ENCODE measurements at places on chromosomes 12 and 14. TPM values are rescaled to one million over a fixed set of nuclear protein-coding genes. Genes with fewer than 3 reads are reported as not detected.

- DNase-seq: no peak
Observed at GRCh38 chr12:132229193-132229760, 85.0 kb downstream of the NOC4L start.

GRCh38 chr14:88961214-88961613, 136.8 kb downstream of the TTC8 start:
- DNase-seq: no peak

DNA sequence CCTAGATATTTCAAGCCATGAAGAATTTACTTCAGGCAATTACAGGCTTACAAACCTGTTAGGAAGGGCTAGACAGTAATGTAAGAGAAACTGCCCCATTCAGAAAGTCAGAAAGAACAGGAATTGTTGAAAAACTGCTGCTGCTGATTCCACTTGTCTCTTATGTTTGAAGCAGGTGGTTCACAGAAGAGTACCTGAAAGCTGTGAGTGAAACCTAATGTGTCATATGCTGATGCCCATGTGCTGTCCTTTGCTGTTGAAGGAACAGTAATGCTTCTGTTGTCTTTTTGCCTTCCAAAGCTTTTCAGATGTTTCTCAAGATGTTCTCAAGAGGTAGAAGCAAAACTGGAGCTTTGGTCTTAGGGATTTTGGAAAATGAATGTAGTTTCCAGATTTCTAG, 39.0 kb downstream of the MNAT1 start:
- no peak for DNase-seq

DNA sequence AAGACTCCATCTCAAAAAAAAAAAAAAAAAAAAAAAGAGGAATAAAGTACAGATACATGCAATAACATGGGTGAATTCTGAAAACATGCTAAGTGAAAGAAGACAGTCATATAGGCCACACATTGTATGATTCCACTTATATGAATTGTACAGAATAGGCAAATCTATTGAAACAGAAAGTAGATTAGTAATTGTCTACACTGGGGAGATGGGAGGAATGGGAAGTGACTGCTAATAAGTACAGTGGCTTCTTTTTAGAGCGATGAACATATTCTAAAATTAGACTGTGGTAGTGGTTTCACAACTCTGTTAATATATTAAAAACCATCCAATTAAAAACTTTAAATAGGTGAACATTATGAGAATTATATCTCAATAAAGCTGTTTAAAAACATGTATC, 74.4 kb downstream of the ANKS1B start:
- DNase-seq: no peak

DNA sequence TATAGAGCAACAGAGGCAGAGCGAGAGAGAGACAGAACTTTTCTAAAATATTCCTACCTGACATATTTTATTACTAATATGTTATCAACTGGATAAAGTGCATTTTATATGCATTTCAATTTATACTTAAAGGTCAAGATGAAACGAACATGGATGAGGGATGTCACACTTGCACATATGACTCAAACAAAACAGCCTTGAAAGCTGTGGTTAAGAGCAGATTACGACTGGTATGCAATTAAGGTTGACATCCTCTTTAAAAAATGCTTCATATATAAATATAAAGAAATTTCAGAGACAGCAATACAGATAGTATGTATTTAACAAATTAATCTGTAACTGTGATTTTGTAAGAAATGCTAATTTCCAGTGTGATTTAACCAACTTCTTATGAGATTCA, 52.5 kb downstream of the LMO3 start:
- DNase-seq: no peak

DNA sequence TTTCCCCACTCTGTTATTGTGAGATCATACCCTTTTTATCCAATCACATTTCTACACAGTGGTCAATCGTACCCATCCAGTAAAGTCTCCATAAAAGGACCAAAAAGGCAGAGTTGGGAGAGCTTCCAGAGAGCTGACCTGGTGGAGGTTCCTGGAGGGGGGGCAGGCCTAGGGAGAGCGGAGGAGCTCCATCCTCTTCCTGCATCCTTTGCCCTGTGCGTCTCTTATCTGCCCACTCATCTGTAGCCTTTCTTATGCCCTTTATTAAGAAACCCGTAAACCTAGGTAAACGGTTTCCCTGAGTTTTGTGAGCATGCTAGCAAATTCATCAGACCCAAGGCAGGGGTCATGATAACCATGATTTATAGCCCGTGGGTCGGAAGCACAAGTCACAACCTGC, 26.2 kb downstream of the EVL start:
- no peak for DNase-seq

DNA sequence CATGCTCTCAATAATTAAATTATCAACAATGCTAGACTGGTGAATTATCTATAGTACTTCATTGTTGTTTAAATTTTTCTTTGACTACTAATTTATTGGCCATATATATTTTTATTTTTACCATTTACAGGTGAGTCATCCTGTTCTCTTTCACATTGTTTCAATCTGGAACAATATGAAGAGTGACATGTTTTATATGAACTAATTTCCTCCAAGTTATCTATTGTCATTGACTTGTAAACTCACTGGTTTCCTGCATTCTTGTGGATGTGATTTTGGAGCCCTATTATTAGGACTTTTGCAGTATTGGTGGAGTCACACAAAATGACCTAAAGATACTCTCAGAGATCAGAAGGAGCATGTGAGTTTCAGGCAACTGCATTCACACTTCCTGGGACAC, 297.7 kb downstream of the AEBP2 start:
- no peak for DNase-seq

GRCh38 chr12:65364046-65364445, 85.6 kb downstream of the MSRB3 start:
- DNase-seq: no peak

Gene EML5
- polyA plus RNA-seq: 1.1 TPM

DNA sequence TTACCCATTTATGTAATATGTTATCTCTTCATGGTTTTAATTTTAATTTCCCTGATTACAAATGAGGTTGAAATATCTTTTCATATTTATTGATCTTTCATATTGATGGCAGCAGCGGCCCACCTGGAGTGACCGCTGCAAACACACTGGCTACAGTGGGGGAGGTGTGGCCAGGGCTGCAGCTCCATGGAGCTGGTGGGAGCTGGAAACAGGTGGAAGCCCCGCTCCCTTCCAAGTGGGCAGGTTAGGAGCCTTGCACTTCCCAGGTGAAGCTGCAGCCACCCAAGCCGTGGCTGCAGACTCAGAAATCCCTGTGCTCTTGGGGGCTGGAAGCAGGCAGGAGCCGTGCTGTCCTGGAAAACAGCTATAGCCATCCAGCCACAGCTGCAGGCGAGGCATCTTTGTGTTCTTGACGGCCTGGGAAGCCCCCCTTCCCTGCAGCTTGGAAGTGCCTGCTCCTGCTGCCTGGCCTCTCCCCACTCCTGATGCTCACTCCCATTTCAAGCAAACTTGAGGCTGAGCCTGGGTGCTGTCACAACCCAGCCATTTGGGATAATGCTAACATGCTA, 201.1 kb downstream of the TMEM117 start:
- DNase-seq: no peak

DNA sequence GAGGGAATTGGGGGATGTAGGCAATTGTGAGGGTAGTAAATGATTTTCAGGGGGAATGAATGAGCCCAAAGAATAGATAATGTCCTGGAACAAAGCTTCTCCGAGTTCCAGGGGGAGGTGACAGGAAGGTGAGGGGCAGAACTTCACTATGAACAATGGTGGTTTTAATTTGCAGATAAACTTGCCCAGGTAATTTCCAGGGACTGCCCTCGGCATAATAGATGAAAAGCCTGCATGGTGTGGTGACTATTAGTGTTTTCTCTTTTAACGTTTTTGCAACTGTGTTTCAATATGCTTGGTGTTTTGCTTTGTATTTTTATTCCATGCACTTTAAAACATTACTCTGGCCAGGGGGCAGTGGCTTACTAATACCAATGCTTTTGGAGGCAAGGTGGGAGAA, 325.2 kb upstream of the RGS6 start:
- no peak for DNase-seq

Gene INSM2
- 0.15 TPM for polyA plus RNA-seq

DNA sequence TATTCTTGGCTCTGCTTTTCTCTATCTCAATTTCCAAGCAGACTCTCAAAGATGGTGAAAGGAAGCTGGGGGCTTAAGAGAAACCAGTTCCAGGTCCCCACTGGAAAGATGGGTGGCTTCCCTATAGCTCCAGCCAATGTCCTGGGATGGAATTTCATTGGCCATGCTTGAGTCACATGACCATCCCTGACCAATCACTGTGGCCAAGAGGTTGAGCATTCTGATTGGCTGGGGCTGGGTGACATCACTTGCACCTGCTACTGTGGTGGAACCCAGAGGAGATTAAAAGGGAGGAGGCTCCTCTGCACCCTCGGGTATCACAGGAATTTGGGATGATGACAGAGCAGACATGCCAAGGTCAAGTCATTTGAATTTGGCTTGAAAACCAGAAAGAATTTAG, 436.5 kb downstream of the TMEM132D start:
- DNase-seq: no peak

- no peak for DNase-seq
Observed at GRCh38 chr12:2027351-2027750, 23.1 kb upstream of the DCP1B start.

DNA sequence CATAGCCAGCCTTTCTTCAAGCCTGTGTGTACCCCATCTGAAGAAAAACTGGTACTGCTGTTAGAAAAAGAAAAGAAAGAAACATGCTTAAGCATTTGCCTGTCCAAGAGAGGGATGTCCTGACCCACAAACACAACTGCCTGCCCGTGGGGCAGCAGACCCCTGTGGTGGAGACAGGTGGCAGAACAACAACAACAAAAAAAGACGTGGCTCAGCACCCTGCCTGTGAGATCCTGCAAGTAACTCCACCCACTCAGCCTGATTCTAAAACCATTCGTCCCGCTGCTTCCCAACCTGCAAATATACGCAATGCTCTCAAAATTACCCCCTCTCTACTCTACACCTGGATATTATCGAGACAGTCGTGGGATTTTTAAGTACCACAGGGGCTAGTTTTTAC, 64.9 kb upstream of the ZDHHC17 start:
- DNase-seq: no peak

Gene NPFF
- not detected for polyA plus RNA-seq

DNA sequence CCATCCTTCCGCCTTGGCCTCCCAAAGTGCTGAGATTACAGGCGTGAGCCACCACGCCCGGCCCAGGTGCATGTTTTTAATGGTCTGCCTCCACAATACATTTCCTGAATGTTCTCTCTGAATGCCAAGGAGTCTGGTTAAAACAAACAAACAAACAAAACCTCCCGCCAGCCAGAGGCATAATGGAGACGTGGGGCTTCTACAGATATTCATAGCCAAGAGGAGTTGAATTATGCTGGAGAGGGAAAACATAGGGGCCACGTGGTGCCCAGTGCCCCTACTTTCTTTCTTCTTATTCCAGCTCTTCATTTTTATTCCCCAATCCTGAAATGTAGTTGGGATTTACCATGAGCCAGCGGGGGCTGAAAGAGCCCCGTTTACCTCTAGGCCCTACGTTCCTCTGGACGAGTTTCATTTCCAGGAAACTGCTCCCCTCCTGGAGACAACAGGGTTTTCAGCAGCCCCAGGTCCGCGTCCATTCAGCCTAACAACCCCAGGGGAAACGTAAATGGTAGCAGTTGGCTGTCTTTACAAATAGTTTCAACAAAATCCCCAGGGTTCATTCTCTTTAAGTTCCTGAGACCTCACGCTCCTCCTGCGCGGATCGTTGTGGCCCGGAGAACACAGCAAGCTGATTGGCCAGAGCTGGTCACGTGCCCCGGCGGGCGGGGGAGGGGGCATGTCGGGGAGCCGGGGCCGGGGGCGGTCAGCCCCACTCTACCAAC, 108.5 kb upstream of the ESRRB start:
- DNase-seq: peak; percentile 73

DNA sequence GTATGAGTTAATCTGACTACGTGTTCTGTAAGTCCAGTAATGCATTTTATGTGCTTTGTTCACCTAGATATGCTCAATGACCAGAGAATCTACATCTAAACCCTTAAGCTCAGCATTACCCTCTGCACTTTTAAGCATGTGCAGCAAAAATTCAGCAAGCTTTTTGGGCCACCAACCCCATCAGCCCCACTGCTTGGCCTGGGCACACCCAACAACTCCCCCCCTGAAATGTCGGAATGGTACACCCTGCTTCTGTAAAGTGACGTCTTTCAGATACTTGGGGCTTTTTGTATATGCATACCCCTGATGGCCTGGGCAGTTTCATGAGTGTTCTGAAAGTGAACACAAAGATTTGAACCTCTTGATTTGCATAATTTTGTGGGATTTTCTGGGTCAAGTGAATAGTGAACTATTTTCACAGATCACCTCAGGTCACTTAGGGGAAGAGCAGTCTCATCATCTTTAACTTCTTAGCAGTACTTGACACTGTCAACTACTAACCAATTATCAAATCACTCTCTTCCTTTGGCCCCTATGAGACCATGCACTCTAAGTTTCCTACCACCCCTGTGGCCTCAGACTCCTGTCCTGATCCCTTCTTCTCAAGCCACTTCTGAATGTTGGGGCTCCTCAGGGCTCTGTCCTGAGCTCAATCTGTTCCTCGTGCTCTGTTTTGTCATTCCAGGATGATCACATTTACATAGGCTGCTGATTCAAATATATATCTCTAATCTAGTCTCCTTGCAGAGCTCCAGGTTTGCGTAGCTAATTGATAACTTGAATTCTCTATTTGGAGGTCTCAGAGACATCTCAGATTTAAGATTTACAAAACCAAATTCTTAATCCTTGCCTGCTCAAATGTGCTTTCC, 36.3 kb upstream of the PPM1A start:
- no peak for DNase-seq

- no peak for DNase-seq
Observed at GRCh38 chr14:87170179-87170578, 822.8 kb downstream of the GALC start.

- DNase-seq: no peak
Observed at GRCh38 chr12:5390174-5390799, 41.6 kb upstream of the NTF3 start.

Gene RGS6
- polyA plus RNA-seq: not detected

DNA sequence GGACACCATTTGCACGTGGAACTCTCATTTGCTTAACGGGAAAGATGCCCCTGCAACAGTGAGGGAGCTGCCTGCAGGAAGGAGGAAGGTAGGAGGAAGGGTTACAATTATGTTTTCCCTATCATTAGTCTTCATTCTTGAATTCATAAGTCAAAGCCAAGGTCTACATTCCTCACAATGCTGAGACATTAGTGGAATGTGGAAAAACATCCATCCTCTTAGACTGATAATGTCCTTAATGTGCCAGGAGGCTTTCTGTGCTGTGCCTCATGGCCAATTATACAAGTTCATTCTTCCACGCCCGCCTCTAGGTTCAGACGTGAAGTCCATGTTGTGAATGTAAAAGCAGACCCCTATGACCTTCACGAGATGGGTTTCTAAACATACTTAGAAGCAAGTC, 1212.4 kb upstream of the TMEM132C start:
- no peak for DNase-seq

DNA sequence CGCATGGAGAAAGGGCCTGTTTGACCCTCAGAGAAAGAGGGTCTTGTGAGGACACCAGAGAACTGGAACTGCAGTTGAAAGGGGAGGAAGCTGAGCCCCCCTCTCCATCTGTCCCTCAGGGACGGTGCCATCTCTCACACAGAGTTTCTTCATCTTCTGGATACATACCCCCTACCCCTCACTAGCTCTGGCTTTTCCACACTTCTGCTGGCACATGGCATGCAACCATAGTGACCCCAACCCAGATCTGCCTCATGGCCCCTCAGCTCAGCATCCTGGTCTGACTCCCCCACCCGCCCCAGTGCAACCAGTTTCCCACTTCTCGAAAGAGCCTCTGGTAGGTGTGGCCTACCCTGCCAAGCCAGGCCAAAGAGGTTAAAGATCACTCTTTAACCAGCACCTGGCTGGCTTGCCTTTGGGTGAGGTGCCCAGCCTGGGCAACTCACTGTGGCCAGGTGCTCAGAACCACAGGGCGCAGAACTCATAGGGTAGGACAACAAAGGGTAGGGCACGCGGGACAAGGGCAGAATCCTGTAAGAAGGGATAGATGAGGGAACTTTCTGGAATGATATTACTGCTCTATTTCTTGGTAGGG, 25.8 kb downstream of the GALNT16 start:
- DNase-seq: no peak
